Left lung (tissue), 14 donors: ENCODE measurements at places on chromosomes 7 and 10. TPM values are rescaled to one million over a fixed set of nuclear protein-coding genes. Genes with fewer than 3 reads are reported as not detected.

- DNase-seq = no peak
Observed at GRCh38 chr7:39252916-39253315, 275.2 kb downstream of the POU6F2 start.

- no peak for DNase-seq
Observed at GRCh38 chr7:94095316-94096009, 91.3 kb upstream of the BET1 start.

ASAH2B gene
- 10.4 TPM for polyA plus RNA-seq

DNA sequence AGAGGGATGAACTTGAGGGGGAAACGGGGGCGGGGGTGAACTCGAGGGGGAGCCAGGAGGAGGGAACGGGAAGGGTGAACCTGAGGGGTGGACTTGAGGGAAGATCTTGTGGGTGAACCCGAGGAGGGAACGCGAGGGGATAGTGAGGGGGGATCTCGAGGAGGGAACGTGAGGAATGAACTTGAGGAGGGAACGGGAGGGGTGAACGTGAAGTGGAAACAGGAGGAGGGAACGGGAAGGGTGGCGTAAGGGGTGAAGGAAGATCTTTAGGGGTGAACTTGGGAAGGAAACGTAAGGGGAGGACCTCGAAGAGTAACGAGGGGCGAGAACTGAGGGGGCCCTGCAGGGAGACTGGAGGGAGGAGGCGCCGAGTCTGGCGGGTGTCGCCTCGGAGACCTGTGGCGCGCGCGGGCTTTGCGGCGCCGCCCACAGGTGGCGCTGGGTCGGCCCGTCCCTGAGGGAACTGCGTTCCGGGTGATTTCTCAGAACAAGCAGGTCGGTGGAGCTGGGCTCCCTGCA lies 651 bp downstream of the MYO3A start:
- DNase-seq = peak; percentile 77

GRCh38 chr7:44280993-44281721 lies 44.2 kb downstream of the CAMK2B start:
- DNase-seq = no peak
